Renal cortex interstitium (tissue), 15 donors: ENCODE measurements at places on chromosomes 1 and 21. TPM values are rescaled to one million over a fixed set of nuclear protein-coding genes. Genes with fewer than 3 reads are reported as not detected.

Gene EFNA1
- 65.0 TPM for polyA plus RNA-seq

Gene GJB3
- 0.26 TPM for polyA plus RNA-seq

Gene AHCTF1
- polyA plus RNA-seq: 63.4 TPM

Gene RGS7
- 5.8 TPM for polyA plus RNA-seq

Gene CCDC30
- 21.0 TPM for polyA plus RNA-seq
